ENCODE measurements at places on chromosomes 6 and 20.

DNA sequence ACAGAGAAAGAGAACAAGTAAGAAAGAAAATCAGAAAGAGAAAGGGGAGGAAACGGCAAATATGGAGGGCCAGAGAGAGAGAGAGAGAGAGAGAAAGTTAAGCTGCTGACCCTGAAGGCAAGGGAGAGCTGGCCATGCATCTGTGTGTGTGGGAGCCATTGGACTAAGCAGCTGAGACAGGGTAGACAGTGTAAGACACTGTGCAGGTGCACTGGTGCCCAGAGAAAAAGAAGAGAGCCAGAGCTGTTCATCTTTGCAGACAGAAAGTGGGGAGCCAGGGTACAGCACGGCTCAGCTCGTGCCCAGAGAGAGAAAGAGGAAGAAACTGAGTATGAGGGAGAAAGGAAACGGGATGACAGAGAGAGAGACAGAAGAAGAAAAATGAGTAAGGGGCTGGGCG is 24.2 kb upstream of the ZNF318 start:
- DNase-seq: no peak

- DNase-seq: no peak
Measured at GRCh38 chr20:48538058-48538825, 289.6 kb downstream of the PREX1 start.

- no peak for DNase-seq
Measured at GRCh38 chr20:63518351-63518861, 2.2 kb upstream of the PPDPF start.

- no peak for DNase-seq
Measured at GRCh38 chr20:49610691-49611538, 43.0 kb upstream of the PTGIS start.

- DNase-seq: no peak
Measured at GRCh38 chr6:37762806-37763205, 56.7 kb upstream of the ZFAND3 start.

DNA sequence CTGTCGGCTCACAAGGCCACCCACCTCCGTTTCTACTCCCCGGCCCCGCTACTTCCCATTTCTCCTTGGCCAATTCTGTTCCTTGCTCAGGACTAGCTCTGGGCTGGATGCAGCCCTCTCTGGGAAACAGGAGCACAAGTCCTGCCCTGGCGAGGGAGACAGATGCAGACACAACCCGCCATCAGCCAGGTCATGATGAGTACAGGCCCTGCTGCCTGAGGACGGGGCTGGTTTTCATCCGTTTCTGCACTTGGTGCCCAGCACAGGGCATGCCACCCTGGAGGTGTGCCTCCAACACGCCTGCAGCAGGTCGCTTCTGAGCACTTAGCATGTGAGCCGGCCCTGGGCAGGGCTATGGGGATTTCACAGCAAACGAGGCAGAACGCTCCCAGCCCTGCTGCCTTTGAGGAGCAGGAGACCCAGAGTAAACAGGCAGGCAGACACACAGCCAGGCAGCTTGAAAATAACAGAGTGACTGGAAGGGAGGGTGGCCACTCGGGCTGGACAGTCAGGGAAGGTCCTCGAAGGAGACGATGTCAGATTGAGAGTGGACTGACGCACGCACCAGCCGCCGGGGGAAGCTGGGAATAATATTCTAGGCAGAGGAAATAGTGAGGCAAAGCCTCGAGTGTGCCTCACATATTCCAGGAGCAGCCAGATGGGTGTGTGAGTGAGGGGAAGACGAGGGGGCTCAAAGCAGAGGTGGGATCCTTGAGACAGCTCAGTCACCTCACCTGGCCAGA is 21.2 kb upstream of the VSTM2L start:
- no peak for DNase-seq

- no peak for DNase-seq
Measured at GRCh38 chr20:32621071-32621890, 36.1 kb upstream of the NOL4L start.

GRCh38 chr6:65638047-65638831 is 68.8 kb downstream of the EYS start:
- no peak for DNase-seq

DNA sequence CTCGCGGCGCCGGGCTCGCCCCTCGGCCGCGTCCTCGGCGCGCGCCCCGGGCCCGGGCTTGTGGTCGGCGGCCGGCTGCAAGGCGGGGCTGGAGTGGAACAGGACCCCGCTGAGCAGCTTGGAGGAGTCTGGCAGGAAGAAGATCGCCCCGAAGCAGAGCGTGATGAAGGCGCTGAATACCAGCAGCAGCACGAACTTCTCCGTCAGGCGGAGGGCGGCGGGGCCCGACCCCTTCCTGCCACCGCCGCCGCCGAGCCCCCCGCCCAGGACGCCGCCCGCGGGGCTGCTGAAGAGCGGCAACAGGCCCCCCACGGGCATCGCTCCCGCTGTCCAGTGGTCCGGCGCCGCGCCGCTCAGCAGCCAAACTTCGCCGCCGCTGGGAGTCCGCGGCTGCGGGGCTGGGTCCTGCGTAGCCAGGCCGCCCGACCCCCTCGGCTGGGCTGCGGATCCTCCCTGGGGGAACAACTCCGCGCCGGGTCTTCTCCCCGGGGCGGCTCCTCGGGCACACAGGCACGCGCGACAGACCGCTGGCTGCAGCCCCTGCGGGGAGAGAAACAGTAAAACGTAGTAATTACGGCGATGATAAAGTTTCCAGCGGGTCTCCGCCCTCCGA is 707 bp downstream of the MAN1A1 start:
- no peak for DNase-seq

DNA sequence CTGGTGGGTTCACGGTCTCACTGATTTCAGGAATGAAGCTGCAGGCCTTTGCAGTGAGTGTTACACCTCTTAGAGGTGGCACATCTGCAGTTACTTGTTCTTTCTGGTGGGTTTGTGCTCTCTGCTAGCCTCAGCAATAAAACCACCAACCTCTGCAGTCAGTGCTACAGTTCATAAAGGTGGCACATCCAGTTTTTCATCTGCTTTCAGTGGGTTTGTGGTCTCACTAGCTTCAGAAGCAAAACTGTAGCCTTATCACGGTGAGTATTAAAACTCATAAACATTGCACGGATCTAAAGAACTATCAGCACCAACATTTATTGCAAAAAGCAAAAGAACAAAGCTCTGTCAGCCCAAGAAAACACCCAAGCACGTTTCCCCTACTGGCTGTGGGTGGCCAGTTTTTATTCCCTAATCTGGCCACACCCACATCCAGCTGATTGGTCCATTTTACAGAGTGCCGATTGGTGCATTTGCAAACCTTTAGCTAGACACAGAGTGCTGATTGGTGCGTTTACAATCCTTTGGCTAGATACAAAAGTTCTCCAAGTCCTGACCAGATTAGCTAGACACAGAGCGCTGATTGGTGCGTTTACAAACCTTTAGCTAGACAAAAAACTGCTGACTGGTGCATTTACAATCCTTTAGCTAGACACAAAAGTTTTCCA is 3.4 kb upstream of the TMEM14C start:
- DNase-seq: no peak

DNA sequence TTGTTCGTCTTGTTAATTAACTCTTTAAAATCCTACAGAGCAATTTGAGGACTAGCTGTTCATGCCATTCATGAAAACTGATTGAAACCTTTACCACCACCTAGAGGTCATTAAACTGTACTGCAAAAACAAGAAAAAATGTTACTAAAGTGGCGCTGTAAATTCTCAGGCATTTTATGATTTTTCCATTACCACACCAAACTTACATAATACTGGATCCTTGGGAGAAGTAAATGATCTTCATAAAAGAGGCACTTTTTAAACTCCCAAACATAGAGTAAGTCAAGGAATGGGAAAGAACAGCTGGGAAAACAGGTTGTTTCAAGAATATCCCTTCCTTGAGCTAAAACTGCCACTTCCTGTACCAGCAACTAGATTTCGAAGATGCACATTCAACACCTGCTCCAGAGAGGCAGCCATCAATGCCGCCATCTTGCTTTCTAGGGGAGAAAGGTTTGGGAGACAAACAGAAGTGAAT is 54.3 kb downstream of the MYLIP start:
- DNase-seq: no peak

DNA sequence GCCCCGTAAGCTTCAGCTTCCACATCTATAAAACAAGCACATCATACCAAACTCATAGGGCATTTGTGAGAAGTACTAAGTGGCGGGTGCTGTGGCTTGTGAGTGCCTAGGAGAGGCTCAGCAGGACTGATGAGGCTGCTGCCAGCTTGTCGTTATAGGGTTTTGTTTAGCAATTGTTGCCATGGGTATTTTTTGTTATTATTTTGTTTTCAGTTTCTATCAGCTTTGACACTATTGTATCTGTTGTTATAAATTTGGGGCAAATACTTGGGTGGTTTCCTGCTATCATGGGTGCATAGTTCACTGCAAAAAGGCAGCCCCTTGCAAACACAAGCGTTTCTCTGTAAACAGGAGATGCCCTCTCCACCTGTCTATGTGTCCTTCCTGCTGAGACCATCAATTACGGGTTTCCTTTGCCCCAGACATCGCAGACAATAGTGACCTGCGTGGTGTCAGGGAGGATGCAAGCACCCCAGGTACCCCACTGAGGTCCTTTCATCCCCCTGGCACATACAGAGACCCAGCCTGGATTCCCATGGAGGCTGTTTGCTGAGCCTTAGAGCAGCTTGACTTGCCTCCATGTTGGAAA is 3.1 kb upstream of the CCDC167 start:
- DNase-seq: peak; percentile 88

DNA sequence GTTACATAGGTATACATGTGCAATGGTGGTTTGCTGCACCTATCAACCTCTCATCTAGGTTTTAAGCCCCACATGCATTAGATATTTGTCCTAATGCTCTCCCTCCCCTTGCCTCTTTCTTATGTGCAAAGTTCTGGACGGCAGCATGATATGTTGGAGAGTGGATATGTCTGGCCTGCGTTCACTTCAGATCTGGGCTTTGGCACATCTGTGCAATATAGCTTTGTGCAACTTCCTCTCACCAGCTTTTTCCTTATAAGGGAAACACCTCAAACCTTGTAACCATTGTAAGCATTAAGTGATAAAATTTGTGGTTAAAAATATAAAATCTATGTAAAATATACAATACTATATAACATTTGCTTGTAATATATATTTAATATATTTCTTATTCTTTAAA is 288.0 kb downstream of the PHACTR1 start:
- no peak for DNase-seq

GRCh38 chr6:113969888-113970804 is 802 bp downstream of the HDAC2 start:
- no peak for DNase-seq

- no peak for DNase-seq
Measured at GRCh38 chr6:159174263-159174969, 5.2 kb downstream of the FNDC1 start.

GRCh38 chr6:21438237-21438985 is 155.1 kb upstream of the SOX4 start:
- DNase-seq: no peak

GRCh38 chr6:134034478-134034877 is 17.9 kb downstream of the SLC2A12 start:
- no peak for DNase-seq

GRCh38 chr6:36340618-36341454 is 4.1 kb upstream of the BNIP5 start:
- DNase-seq: no peak

- no peak for DNase-seq
Measured at GRCh38 chr6:143675946-143676345, 1.8 kb upstream of the PHACTR2 start.

DNA sequence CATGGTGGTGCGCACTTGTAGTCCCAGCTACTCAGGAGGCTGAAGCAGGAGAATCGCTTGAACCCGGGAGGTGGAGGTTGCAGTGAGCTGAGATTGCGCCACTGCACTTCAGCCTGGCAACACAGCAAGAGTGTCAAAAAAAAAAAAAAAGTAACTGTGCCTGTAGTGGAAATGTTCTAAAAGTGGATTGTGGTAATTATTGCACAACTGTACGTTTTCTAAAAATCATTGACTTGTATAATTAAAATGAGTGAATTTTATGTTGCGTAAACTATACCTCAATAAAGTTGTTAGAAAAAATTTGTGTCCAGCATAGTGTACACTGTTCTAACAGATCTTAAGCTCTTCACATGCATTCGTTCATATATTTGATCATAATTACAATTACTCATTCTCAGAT is 5.5 kb downstream of the SEC23B start:
- DNase-seq: no peak

- DNase-seq: no peak
Measured at GRCh38 chr6:133034509-133035206, 206.5 kb upstream of the EYA4 start.

- no peak for DNase-seq
Measured at GRCh38 chr6:37058084-37058586, 52.7 kb downstream of the FGD2 start.

DNA sequence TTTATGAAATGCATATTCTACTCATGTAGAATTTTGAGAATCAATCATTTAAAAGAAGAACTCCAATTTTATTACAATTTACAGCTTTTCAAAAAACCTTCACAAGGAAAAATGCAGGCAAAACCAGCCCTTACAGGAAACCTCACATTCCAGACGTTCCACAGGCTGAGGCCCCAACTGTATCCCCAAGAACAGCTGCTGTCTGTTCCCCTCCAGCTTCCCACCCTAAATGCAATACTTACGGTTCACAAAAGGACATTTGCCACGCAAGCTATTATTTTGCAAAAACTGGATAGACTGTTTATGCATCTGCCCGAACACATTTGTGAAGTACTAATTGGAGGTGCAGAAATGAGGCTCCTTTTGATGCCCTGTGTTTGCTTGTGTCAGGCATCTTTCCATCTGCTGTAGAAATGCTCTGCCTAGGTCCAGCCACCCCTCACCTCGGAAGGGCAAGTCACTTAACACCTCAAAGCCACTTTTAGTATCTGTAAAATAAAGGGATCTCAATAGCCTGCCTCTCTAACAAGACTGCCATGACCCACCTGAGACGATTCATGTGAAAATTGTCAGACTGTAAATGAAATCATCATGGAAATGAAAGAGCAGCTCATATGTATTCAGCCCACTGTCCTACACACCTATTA is 26.5 kb downstream of the PDE10A start:
- no peak for DNase-seq

Data from NCI-H1417 treated with DMSO at 0.1 percent for 48 hours (cell line).